NCI-H1092 treated with DMSO at 0.1 percent for 48 hours (cell line): ENCODE measurements at places on chromosomes 7 and 10.

DNA sequence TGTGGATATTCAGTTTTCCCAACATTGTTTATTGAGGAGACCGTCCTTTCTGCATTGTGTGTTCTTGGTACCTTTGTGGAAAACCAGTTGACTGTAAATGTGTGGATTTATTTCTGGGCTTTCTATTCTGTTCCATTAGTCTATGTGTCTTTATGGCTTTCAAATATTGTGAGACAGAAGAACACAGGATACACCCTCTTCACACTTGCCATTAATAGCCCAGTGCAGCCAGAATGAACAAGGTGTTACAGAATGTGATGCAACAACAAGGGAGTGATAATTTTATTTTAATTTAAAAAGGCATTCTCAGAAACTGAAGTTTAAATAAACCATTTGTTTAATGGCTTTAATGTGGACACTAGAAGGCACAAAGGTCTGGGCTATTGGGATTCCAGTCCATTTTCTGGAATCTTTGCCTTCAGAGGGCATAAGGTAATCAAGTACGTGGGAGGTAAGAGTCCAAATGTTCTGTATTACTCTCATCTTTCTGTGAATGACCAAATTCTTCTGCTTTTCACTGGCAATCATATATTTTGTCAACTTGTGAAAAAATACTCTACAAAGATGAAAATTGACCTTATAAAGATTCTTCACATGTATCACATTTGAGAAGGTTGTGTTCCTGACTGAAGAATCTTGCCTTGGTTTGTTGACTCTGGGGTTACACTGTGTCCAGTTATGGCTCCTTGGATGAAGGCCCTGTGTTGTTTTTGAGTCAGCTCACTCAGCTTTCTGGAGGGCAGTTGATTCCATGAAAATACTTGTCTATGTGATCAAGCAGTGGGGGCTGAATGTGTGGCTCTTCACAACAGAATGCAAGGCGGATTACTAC, 962.7 kb downstream of the LRMDA start:
- no peak for DNase-seq

DNA sequence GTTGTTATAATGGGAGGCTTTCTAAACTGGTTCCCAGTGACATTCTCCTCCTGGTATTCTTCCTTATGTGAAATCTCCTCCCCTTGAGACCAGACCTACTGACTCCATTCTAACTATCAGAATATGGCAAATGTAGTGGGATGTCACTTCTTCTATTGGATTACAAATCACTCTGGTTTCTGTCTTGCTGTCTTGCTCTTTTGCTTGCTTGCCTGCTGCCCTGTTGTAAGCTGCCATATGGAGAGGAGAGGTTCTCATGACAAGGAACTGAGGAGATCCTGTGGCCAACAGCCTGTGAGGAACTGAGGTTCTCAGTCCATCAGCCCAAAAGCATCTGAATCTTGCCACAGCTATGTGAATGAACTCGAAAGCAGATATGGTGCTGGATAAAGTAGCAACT, 4.7 kb upstream of the NRCAM start:
- DNase-seq, result no peak

DNA sequence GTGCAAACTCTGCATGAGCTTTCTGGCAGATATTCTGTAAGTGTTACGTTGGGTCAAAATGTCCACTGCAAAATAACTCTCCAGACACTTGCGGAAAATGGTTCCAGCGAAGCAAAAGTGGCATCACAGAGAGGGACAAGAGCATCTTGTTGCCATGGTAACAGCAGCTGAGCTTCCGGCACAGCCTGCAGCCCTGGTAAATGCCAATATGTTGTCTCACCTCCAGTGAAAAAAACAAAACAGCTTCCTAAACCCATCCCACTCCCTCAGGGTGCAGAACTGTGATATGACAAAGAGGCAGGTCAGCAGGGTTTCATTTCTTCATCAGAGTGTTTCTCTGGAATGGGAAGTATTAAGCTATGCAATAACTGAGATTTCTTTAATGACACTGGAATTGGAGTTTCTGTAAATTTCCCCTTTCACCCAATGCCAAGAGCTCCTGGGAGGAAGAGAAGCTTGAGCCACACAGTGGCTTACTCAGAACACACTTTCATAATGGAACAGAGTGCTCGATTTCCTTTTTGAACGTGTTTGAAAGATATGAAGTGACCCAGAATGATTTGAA, 65.6 kb downstream of the FOXI2 start:
- peak; percentile 5 for DNase-seq

DNA sequence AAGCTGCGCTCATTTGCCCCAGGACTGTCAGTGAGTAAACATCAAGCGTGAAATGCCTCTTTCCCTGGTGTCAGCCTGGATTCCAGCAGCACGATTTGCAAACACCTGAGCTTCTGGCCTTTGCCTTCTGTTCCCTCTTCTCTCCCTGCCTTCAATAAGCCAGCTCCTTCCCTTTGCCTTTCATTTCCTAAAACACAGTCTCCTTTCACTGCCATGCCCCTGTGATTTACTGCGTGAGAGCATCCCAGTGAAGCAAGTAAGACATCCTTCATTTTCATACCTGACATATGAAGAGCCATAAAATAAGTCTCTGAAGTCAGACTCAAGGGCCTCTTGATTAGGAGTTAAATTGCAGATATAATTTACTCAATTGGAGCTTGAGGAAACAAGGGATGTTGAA, 681.8 kb downstream of the TYW1 start:
- DNase-seq, result no peak

DNA sequence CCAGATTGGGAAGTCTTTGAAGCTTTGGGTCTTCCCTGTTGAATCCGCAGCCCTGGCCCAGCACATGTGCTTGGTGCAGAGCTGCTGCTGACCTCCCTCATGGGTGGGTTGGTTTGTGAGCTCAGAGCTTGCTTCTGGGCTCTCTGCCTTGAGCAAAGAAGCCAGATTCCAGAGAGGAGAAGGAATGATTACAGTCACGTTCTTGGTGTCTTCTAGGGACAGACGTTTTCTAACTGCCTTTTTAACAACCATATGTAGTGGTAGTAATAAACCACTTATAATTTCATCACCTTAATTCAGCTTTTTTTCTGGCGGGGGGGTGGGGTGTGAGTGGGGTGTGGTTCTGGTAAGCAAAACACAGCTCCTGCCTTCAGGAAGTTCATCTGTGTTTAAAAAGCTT, 39.5 kb downstream of the LRMDA start:
- DNase-seq, result no peak

- no peak for DNase-seq
Observed at GRCh38 chr10:74929197-74929596, 102.8 kb downstream of the KAT6B start.

DNA sequence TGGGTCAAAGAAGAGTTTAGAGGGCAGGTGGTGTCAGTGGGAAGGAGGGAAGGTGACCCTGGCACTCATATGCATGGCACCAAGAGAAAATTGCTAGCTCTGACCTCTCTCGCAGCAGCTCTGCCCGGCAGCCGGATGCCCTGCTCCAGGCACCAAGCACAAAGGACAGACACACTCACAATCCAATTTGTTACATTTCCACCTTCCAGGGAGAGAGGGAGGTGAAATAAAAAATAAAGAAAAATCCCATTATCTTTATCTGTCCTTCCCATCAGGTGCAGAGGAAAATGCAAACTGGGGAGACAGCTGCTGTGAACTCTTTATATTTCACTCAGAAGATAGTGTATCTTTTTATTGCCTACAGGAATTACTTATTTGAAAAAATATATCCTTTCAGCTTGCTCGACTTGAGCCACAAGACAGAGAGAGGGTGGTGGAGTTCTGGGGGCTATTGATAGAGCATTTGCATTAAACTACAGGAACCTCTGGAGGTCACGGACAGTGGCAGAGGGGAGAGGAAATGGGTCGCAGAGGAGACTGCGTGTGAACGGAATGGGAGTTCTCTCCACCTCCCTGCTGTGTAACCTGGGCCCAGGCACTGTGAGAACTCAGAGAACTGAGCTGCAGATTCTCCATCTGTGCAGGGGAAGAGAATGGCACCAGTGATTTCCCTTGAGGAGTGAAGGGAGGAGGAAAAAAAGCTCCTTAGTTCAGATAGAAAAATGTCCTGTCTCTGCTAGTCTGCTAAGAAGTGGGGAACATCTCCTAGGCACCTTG, 421.4 kb downstream of the PLXNA4 start:
- DNase-seq, result no peak

GRCh38 chr7:50409856-50410745, 40.0 kb downstream of the FIGNL1 start:
- no peak for DNase-seq

GRCh38 chr7:139563856-139564255, 40.4 kb downstream of the CLEC2L start:
- DNase-seq, result no peak

- no peak for DNase-seq
Observed at GRCh38 chr10:52952391-52953055, 179.9 kb upstream of the MBL2 start.

DNA sequence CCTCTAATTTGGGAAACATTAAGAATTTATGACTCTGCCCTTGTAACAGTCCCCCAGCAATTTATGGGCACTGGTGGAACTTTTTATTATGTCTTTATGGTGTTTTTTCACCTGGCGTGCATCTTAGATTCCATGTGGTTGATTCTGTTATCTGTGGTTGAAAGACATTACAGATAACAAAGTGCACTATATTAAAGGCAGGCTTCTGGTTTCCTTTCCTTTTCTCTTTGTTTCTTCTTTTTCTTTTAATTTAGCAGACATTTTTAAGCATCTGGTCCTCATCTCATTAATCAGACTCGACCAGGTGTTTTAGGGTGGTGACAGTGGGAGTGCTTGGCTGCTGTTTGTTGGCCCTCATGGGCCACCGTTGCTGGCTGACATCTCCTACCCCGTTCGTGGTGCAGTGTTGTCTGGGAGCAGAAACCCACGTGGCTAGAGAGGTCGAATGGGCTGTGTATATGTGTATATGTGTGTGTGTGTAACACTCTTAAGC, 77.4 kb downstream of the LRMDA start:
- DNase-seq, result no peak
